ENCODE measurements at places on chromosomes 12 and 14.

DNA sequence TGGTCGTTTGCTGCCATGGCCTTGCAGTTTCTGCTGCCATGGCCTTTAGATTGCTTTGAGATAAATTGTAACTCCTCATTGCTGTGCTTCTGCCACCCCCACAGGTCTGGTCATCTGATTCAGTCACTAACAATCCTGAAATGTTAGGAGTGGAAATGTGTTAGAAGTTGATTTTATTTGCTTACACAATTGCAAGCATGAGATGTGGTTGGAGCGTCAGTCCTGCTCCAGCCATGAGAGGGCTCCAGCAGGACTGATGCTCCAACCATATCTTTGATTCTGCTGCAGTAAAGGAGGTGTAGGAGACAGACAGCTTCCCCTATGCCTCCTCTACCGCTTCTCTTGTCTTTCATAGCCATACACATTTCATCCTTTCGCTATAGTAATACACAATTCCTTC lies 226.8 kb upstream of the RGS6 start:
- no peak for DNase-seq

- DNase-seq, result no peak
Observed at GRCh38 chr12:103728323-103728722, 112.7 kb downstream of the NT5DC3 start.

DNA sequence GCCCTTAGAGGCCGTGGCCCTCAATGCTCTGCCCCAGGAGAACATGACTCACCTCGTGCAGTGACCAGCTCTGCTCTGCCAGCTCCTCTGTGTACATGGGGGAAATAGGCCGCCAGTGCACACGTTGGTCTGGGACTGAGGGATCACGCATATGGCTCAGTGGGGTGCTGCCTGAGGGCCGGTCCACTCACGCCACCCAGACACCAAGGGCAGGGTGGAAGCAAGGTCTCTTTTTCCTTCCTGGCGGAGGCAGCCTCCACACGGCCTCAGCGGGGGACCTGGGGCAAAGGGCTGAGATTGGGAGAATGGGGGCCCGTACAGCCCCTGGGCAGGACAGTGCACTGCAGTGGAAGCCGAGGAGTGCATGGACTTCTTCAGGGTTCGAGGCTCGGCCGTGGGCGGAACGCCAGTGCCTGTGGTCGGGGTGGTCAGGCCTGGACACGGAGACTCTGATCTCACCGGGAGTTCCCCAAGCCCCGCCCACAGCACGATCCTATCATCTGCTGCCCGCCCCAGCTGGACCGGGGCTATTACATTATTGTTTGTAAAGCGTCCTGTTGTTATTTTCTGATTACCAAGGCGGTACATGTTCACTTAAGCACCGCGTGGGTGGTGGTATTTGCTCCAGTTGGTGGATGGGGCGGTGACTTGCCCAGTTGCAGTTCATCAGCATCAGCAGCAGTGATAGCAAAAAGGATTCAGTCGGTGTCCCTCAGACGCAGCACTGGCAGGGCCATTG lies 38.8 kb upstream of the TDRD9 start:
- no peak for DNase-seq

GRCh38 chr12:70353780-70354660 lies 12.1 kb upstream of the KCNMB4 start:
- no peak for DNase-seq

DNA sequence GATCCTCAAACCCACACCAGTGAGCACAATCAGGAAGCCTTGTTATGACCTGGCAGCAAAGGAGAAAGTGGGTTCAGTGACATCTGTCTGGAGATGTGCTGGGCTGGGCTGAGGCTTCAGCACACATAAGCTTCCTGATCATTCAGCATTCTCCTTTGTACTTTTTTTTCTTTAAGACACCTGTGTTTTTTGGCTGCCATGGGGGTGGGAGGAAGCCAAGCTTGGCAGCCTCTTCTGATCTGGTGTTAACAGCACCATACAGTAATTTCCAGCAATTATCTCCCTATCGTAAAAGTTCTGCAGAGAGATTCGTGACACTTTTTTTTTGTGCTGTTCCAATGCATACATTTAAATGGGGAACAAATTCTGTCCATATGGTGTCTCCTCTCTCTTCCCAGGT lies 38.9 kb upstream of the RASSF3 start:
- DNase-seq, result no peak

Measured in activated CD4-positive, alpha-beta T cell treated with anti-CD3 and anti-CD28 coated beads for 48 hours (primary cell).